Activated CD4-positive, alpha-beta T cell treated with anti-CD3 and anti-CD28 coated beads, Interleukin-2, amount 10 ng/mL, durations not matched to agents 7 days and 5 days (primary cell): ENCODE measurements at places on chromosomes 12 and 14.

DNA sequence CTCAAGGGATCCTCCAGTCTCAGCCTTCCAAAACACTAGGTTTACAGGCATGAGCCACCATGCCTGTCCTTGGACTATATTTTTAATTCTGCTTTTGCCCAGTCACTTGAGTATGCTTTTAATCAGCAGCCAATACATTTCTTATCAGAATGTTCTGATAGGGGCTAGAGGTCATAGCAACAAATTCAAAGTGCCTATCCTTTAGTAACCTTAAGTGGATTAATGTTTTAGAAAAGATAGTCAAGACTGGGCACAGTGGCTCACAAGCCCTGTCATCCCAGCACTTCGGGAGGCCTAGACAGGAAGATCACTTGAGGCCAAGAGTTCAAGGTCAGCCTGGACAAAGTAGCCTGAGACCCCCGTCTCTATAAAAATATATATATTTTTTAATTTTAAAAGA lies 37.1 kb downstream of the CKB start:
- DNase-seq: no peak

DNA sequence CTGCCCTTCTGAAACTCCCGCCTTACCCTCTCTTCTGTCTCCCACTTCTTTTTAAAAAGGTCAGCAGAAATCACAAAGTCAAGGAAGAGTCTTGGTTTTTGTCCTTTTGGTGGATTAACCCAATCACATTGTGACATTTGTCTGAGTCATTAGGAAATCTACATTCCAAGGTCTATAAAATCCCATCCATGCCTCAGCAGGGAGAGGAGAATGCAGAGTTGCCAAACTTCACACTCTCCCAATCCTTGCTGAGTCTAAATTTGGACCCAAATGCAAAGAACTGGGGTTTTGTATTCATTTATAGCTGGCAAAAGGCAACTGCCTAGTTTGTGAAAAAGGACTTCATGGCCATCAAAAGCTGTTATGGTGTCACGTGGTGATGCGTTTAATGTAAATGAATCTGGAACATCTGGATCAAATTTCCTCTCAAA lies 67.9 kb downstream of the TMEM30B start:
- DNase-seq: no peak

GRCh38 chr12:102197789-102198188 lies at the start of gene PMCH:
TSS of gene PMCH (minus strand) at chr12:102197833. CDS start at chr12:102197770, 63 bp downstream.
- DNase-seq: no peak

DNA sequence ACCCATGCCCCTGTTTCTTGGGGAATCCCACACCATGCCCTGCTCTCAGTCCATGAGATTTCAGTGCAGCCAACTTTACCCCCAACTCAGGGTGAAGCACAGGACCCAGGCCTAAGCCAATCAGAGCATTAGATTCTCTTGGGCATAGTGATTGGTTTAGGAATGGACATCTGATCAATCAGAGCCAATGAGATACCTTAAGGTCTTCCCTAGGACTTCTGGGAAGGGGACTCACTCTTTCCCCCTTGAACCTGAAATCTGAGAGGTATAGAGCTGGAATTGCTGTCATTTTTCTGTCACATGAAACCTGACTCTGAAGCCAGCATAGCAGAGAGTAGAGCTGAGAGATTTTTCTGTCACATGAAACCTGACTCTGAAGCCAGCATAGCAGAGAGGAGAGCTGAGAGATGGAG lies 127.1 kb downstream of the ZFP36L1 start:
- DNase-seq: no peak

DNA sequence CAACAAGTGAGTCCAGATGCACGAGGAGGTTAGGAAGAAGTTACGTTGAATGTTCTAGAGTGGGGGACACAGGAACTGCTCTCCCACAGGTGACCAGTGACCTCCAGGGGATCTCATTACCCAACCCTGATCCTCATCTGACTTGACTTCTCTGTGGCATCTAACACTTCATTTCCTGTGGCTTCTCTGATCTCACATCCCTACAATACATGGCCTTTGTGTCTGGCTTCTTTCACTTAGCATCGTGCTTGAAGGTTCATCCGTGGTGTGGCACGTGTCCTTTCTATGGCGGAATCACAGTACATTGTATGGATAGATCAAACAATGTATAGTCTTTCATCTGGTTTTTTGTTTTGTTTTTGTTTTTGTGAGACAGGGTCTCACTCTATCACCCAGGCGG lies 19.3 kb downstream of the CFAP251 start:
- peak; percentile 16 for DNase-seq
